ENCODE measurements at places on chromosomes 5 and 9. TPM values are rescaled to one million over a fixed set of nuclear protein-coding genes. Genes with fewer than 3 reads are reported as not detected.

DNA sequence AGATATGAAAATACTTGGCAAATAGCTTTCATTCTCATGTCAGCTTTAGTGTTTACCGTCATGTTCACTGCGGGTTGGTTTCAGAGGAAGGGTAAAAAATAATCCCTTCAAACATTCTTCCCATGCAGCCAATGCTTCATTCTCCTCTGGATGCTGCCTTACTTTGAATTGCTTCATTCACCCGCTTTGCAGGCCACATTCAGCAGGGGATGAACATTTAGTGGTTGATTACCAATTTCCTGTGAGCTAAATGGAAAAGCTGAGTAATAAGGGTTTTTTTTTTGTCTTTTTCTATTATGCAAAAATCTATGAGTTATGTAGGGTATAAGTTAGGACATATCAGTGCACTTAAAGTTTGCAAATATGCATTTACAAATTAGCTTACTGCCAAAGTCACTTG, 96.3 kb upstream of the MEF2C start:
- no peak for DNase-seq

GRCh38 chr5:67363963-67364362, 167.4 kb upstream of the CD180 start:
- DNase-seq: no peak

DNA sequence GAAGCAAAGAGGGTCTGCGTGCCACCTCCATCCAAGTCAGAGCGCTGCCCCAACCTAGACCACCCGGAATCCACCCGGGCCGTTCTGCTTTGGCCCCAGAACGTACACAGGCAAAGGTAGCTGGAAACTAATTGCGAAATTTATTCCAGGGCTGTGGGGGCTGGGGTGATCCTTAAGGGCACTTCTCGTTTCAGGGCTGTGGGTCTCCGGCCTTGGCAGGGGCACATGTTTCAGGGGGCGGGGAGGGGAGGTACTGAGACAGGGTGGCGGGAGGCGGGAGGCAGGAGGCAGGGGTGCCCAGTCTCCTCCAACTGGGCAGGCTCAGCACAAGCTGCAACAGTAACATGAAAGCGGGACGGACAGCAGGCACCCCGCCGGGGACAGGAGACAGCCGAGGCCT, 26.1 kb downstream of the NR5A1 start:
- no peak for DNase-seq

DNA sequence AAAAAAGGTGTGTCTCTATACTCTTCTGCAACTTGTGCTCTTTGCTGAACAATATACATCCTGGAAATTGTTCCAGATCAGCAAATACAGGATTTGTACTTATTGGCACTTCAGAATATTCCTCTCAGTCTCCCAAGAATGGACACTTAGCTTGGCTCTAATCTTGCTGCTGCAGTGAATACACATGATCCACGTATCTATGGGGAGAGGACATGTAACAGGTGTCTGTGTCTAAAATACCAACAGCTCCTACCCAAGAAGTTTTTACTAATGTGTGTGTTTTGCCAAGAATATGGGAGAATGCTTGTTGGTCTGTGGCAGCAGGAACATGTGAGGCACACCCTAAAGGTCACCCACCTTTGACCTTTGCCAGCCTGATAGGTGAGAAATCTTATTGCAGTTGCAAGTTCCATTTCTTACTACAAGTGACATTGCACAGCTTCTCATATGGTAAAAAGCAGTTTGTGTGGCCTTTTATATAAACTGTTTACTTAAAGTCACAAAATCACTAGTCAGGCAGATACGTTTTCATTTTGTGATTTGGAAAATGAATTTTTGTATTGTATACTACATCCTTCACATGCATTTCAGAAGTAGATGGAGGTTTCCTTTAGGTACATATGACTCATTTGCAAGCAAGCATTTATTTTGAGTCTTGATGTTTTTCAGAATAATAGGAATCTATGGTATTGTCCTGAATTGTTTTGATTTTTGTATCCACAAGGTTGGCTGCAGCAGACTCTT, 35.8 kb downstream of the PHF2 start:
- no peak for DNase-seq

- DNase-seq: no peak
Measured at GRCh38 chr5:2172471-2172870, 289.7 kb upstream of the IRX4 start.

GRCh38 chr5:73179730-73180129, 6.7 kb downstream of the TMEM174 start:
- no peak for DNase-seq

DNA sequence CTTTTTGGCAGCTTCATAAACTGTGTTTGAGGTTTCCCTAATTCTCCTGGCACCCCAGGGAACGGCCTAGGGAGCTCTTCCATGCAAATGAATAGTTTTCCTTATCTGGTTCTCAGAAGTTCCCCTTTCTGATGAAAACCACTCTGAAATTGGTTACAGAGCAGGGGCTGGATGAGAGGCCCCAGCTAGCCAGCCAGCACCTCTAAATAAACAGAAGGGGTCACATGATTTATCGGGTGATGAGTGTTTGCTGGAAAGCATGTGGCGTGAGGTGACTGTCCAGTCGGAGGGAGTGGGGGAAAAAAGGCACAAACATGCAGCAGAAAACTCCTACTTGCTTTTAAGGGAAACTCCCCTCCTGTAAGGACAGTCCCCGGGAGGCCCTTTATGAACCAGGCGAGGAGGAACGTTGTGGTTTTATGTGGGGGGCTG, 261.2 kb upstream of the ANKRD55 start:
- DNase-seq: peak; percentile 79

- DNase-seq: no peak
Measured at GRCh38 chr5:112183103-112183711, 235.9 kb downstream of the EPB41L4A start.

GRCh38 chr5:170108266-170108785, 2.6 kb downstream of the FOXI1 start:
- no peak for DNase-seq

GRCh38 chr5:7763621-7764072, 87.3 kb downstream of the CFAP90 start:
- no peak for DNase-seq

The ENTREP1 gene
- polyA plus RNA-seq: 54.4 TPM

GRCh38 chr9:37618817-37619216, 26.4 kb upstream of the TOMM5 start:
- no peak for DNase-seq

The PRDM9 gene
- polyA plus RNA-seq: not detected

DNA sequence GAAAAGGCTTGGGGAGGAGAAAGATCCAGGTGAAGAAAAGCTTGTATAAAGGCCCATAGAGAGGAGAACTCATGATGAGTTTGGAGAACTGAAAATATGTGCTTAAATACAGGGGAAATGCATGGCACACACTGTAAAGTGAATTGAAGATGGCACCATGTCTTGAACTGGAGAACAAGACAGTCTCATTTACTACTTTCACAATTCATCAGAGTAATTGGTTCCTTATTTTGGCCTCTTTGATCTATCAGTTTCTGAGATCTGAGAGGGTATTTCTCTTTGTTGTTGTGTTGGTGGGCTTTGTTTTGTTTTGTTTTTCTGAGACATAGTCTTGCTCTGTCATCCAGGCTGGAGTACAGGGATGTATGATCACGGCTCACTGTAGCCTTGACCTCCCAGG, 98.2 kb downstream of the CEMIP2 start:
- DNase-seq: no peak

DNA sequence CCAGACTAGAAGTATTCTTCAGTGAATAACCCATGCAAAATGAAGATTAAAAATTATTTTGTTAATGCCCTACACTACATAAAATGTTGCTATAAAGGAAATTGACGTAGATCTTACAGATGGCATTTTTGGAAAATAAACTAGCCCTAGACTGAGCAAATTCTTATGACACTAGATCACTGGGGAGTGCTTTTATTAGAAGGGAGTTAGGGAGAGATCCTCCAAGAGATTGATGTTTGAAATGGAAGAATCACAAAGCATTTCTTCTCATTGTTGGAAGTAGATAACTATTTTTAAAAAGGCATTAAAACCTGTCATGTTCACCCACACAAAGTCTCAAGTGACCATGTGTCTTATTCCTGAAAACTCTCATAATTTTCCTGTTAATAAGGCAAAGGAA, 351.1 kb upstream of the TLE4 start:
- DNase-seq: no peak

DNA sequence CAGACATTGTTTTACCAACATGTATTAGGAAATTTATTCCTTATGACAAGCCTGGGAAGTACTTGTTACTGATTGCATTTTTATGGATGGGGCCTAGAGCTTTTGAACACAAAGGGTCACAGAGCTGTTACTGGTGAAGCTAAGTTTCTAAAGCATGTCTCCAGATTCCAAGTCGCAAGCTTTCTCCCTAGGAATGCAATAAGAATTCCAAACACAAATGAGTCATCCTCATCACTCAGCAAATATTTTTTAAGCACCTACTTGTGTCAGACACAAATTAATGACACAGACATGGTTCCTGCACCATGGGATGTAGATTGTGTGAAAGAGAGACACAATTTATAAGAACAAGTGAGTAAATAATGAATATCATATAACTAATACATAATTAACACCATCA, 11.0 kb upstream of the SH3RF2 start:
- no peak for DNase-seq

The MCIDAS gene
- polyA plus RNA-seq: 0.86 TPM

DNA sequence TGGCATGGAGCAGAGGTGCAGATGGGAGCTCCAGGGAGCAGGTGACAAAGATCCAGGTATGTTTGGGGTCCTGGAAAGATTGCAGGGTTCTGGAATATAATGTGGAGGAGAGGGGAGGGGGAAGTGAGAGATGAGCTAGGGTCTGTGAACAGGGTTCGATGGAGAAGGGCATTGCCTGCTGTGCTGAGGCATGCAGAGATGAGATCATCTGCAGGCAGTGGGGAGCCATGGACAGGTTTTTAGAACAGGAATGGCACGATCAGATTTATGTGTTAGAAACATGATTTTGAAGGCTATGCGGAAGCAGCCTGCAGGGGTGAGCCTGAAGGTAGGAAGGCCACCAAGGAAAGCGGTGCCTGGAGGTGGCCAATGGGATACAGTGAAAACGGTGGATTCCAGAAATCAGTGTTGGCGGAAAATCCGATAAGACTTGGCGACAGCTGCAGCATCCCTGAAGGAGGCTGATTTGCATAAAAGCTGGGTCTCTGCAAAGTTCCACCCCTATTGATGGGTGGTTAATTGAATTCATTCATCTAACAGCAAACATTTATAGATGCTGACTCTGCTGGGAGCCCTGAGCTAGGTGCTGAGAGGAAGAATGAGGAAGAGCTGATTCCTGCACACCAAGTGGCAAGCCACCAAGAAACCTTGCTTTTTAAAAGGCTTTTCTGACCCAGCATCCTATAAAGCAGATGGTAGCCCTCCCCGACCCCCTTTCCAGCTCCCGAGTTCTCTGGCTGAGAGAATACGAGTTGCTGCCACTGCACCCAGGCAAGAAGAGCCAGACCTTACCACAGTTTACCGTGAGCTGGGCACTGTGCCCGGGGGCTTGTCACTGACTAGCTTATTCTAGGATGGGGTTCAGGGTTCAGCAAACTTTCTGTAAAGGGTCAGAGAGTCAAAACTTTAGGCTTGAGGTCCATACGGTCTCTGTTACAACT, 139.2 kb upstream of the SMIM23 start:
- DNase-seq: no peak

- peak; percentile 66 for DNase-seq
Measured at GRCh38 chr9:4303006-4303405, 3.1 kb upstream of the GLIS3 start.

- DNase-seq: no peak
Measured at GRCh38 chr9:91246846-91247245, 114.9 kb downstream of the AUH start.

DNA sequence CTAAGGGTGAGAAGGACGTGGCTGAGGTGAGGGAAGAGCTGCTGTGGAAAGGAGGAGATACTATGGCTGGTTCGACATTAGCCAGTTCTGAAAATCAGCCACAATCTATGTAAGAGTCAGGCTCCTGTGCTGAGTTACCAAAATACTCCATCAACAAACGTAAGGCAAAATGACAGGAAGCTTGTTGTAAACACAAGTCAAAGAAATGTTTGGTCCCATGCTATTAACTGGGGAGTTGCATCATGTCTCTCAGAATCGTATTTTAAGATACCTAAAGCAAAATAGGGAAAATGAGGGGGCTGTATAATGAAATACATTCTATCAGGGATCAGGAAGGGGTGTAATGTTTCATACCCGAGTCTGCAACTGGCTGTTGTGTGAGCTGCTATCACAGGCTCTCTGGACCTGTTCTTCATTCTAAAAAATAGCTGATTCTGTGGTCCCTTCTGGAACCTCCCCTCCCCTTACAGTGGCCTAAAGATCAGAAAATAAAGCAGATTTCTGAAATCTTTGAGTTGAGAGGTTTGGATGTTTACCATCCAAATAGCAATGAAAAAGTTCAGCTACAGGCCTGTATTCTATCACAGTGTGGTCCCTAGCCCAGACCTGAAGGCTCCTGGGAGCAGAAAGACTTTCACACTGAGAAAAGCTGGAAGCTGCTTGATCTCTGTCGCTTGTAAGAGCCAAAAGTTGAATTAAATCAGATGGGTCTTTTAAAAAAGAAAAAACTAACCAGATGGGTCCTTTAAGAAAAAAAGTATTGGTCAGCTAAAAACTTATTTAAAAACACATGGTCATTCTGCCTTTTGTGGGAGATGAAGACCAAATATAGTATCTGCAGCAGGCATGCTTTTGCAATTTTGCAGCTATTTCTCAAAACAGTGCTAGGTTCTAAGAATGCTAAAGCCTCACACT, 97.8 kb upstream of the SMC5 start:
- peak; percentile 6 for DNase-seq

The CRB2 gene
- 0.40 TPM for polyA plus RNA-seq

The CDKN2A gene
- 0.31 TPM for polyA plus RNA-seq

The CSF2 gene
- polyA plus RNA-seq: 0.18 TPM

DNA sequence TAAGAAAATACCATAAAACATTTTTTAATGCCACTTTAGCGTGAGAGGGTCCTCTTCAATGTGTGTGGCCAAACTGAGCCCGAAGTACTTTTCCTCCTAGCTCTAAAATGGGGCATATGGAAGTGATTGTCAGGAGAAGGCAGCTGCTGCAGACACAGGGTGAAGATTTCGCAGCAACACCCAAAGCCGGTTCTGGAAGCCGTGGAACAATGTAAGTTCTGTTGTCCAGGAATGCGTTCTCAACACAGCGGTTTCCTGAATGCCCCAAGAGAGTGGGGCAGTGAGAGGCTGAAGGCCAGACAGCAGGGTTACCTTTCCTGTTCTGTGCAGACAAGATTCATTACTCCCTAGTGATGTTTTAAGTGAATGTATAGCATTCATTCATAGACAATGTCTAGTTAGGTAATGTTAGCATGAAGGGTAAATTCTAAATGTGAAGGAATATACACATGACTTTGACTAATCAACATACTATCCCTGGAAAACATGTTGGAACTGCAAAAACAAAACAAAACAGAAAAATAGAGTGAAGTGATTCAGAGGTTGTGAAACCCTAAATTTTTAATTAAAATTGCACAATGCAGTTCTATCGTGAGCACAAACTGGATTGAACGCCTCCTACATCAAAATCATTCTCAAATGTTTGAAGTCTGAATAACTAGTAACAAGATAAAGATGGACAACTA, 197.0 kb upstream of the SEMA6A start:
- DNase-seq: no peak

GRCh38 chr5:74507370-74508005, 133.0 kb downstream of the ENC1 start:
- no peak for DNase-seq

Measured in right lung (tissue), 10 donors.